ENCODE measurements at places on chromosomes 2 and 18.

DNA sequence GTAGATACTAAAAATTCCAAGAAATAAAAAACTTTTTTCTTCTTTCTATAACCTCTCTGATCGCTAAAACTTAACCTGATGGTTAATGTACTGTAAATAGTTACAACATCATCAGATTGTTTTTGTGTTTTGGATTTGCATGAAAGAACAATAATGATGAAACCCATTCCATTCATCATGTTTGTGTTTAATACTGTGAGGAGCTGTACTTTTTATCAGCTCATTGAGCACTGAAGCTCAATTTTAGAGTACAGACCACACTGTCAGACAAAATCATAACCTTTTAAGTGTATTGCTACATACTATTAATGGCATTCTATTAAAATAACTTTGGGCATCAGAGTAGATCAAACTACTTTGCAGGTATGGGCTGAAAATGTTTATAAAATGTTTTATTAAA is 14.8 kb upstream of the BBS5 start:
- peak; percentile 19 for ATAC-seq

DNA sequence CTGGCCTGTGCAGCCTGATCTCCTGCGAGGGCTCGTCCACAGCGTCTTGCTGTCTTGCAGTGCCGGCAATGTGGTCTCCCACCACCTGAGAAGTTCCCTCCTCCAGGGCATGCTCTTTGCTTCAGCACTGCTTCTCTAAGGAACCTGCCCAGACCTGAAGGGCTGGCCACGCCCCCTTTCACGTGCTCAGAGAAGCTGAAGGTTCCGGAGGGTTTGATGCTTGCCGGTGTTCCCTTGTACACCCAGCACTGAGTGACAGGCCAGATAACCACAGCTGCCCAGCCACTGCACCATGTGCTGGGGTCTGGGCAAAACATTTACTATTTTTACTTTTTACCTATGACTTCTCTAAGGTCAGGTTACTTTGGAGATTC is 1.7 kb upstream of the POLR2D start:
- no peak for ATAC-seq

GRCh38 chr2:113278742-113279139 is at the start of gene PAX8:
Gene PAX8, minus strand, starts transcription at chr2:113278921. Its CDS starts 527 bp downstream, at chr2:113278394.
- ATAC-seq, result no peak

DNA sequence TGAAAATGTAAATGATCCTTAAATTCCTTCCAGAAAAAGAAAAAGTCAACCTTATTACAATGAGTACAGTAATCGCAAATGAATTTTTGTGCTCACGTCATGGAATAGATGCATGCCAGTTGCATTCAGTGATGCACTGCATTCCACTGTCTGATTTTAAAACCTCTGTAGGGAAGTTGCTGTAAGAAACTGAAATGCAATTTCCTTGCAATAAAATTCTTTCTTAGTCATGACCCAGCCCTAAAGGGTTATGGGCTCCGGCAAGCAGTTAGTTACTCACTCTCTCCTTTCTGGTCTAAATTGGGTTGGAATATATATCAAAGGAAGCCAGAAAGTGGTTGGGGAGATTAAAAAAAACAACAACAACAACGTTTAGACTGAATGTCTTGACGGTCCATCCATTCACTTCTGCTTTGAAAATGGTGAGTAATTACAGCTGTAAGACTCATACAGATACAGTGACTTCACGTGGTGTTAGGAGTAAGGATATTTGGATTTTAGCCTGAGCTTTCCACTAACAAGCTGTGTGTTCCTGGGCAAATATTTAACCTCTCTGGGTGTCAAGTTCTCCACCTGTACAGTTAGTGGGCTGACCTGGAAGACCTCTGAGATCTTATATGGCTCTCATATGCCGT is 8.6 kb upstream of the RND3 start:
- no peak for ATAC-seq

DNA sequence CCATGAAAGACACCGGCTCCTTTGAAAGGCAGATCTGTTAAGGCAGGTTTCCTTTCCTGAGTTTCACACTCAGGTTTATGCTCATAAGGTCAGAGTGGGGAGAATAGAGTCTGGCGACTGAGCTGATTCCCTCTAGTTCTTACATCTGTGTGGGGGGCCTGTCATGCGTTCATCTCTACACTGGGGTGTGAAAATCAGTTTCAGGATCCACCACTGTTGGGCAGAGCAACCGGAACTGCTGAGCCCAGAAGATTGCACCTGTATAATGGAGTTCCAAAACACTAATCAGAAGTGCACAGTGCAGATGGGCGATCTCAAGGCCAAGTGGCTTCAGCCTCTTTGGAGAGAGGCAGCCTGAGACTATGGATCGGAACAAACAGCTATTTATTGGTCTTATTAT is 181.3 kb upstream of the NRP2 start:
- ATAC-seq, result no peak

DNA sequence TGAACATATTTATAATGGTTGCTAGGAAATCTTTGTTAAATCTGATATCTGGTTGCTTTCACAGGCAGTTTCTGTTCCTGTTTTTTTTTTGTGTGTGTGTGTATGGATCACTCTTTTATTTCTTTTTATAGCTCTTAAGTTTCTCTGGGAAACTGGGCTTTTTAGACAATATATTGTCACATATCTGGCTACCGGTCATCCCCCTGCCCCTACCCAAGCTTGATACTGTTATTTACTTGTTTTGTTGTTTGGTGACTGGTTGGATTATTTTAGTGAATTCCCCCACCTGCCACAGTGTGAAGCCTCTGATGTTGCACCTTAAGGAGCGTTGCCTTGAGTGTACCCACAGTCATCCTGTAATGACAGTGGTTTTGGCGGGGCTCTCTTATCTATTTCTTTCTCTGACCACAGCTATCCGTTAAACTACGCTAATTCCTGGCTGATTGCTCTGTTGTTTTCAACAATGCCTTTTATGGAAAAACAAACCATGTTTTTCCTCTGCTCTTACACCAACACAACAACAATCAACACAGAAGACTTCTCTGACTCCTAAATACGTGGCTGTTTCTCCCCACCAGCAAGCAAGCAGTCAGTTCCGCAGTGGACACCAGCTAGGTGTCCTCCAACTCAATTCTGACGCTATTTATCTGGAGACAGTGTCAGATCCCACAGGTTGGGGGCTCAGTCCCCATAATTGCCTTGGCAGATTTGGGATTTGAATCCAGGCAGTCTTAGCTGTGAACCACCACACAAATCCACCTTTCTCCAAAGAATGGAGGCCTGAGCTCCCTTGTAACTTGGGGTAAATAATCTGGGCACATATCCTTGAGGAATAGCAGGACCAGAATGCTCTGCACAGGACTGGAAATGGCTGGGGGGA is 10.9 kb downstream of the GNLY start:
- peak; percentile 44 for ATAC-seq

GRCh38 chr2:74845991-74846390 is 12.1 kb downstream of the HK2 start:
- ATAC-seq, result no peak

DNA sequence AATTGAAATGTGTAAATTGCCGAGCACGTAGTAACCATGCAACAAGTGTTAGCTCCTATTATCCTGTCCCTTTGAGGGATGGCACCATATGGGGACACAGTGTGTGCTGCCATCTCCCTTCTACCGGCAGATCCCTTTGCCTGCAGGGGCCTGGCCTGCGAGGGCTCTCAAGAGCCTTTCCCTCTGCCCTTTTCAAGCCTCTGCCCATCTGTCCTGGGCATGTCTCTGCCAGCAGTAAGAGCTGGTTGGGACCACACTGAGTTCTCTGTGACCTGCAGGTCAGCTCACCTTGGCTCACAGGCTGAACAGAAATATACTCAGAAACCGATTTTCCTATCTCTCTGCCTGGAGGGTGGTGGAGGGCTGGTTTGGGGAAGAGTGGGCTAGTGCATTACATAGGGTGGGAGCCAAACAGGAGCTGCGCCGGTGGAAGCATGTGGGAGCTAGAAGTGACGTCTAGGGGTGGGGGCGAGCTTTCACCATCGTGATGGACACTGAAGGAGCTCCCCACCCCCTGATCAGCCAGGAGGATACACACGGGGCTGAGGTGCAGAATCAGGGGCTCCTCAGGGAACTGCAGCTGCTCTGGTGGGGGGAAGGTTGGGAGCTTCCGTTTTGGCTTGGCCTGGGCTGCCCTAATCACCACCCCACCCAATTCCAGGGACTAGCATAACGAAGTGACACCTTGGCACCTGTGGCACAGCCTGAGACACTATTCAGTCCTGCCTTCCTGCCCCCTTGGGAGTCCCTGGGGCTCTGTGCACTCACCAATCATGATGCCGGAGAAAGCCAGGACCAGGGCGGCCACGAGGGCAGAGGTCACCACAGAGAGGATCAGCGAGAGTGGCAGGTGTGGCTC is 109.7 kb downstream of the CLIP4 start:
- no peak for ATAC-seq

DNA sequence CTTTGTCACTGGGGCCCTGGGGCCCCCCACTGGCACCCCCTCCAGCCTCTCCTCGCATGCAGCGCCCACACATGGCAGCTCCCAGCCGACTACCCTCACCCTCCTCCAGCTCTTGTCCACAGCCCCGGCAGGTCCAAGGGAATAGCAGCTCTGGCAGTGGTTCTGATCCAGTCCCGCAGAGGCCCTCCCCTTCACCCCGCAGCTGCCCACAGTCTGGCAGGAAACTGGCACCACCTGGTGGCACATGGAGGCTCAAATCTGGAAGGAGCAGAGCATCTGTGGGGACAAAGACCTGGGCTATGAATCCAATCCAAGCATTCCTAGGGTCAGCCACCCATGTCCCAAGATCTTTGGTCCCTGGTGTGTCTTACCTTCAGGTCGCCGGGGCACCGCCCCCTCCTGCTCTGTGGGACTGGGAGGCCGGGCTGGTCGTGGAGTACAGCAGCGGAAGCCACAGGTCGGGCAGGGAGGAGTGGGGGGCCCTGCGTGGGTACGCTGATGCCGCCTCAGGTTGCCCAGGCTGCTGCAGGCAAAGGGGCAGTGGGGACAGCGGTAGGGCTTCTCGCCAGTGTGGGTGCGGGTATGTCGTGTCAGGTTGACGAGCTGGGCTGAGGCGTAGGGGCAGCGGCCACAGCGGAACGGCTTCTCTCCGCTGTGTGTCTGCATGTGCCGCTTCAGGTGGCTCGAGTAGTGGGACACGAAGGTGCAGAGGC is 2.3 kb downstream of the ZNF513 start:
- ATAC-seq, result no peak

DNA sequence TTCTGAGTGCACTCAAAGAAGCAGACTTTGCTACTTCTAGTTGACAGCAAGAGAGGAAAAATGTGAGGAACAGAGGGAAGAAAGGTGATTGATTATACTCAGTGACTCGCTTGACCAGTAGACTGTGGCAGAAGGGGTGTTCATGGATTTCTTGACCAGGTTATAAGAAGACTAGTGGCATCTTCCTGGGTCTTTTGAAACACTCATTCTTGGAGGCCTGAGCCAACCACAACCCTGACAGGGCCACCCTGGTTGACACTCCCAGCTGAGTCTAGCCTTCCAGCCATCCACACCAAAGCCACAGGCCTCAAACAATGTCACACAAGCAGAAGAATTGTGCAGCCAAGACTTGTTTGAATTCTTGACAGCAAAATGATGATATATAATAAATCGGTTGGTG is 366.3 kb downstream of the SS18 start:
- no peak for ATAC-seq

DNA sequence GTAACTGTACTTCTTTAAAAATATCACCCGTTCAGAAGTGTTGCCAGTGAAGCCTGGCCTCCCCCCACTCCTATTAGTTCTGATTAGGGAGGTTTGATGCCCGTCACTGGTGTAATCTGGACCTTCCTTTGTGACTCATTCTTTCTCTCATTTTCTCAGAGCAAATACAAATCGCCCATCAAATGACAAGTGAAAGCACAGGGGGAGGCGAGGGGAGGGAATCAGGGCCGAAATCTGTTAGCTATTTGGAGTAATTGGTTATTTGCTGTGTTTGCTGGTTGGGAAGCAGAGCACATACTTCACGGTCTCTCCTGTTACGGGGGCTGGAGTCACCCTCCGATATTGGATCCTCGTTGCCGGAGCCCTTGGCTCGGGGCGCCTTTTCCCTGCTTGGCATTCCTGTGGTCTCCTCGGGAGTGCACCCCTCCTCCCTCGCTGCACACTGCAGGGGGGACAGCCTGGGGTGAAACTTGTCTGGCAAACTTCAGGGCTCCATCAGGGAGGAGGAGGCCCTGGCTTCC is 178.1 kb downstream of the DYSF start:
- ATAC-seq, result no peak

- ATAC-seq, result no peak
Measured at GRCh38 chr2:222311978-222312738, 13.4 kb upstream of the PAX3 start.

GRCh38 chr2:69946351-69947324 is 14.8 kb downstream of the ASPRV1 start:
- peak; percentile 89 for ATAC-seq

DNA sequence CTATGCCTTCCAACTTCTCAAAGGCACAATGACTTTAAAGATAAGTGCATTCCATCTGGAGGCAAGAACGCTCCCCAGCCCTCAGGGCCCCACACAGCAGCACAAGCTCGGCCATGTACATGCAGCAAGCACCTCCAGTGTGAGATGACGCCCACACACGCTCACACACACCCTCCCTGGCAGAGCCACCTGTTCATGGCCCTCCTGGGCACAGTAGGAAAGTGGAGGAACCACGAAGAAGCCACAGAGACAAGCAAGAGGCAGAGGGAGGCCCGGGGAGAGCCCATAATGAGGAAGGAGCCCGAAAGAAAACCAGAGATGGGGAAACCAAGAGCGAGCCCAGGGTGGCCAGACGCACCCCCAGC is 21.7 kb downstream of the BIN1 start:
- ATAC-seq, result no peak

DNA sequence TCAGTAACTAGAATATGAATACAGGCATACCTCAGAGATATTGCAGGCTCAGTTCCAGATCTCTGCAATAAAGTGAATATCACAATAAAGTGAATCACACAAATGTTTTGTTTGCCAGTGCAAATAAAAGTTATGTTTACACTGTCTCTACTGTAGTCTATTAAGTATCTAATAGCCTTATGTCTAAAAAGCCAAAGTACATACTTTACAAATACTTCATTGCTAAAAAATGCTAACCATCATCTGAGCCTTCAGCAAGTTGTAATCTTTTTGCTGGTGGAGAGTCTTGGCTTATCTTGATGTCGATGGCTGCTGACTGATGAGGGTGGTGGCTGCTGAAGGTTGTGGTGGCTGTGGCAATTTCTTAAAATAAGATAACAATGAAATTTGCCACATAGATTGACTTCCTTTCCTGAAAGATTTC is 159.4 kb downstream of the MYO1B start:
- no peak for ATAC-seq

DNA sequence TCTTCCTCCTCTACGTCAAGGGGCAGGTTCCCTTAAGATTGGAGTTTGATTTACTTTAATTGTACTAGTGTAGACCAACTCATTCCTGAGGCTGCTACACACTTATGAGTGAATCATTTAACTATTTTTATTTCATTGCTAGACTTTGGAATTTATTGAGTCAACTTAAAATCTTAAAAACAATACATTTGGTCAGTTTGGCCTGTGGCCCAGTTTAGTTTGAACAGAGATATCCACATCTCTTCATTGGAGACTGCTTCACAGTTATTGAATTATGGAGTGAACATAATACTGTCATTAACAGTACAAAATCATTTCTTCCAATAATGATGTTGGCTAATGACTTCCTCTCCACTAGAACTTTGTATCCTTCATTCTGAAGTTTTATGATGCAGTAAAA is 34.5 kb upstream of the STPG4 start:
- no peak for ATAC-seq
